NCI-H460 (cell line): ENCODE measurements at places on chromosomes 5 and 9. TPM values are rescaled to one million over a fixed set of nuclear protein-coding genes. Genes with fewer than 3 reads are reported as not detected.

The INSL4 gene
- 3.3 and 4.6 TPM in 2 replicates for total RNA-seq

The PDZD2 gene
- not detected in 2 replicates for total RNA-seq

The OR13C2 gene
- not detected in 2 replicates for total RNA-seq

The PCDHGB6 gene
- total RNA-seq = 0.55 and 0.62 TPM in 2 replicates

The PLAC8L1 gene
- not detected in 2 replicates for total RNA-seq

The TGFBI gene
- 1,239 and 1,373 TPM in 2 replicates for total RNA-seq

The IFNA13 gene
- total RNA-seq = not detected in 2 replicates

The CDH18 gene
- 0.84 and 1.8 TPM in 2 replicates for total RNA-seq

The SOX30 gene
- total RNA-seq = not detected in 2 replicates

The PFN3 gene
- not detected in 2 replicates for total RNA-seq

The CCDC192 gene
- total RNA-seq = not detected in 2 replicates

The SLC1A1 gene
- total RNA-seq = 0.10 TPM in 1 of 2 replicates, not detected in the other

The FCHSD1 gene
- 12.3 and 15.9 TPM in 2 replicates for total RNA-seq

The TAS2R1 gene
- total RNA-seq = not detected in 2 replicates

The SEMA6A gene
- total RNA-seq = 0.32 and 0.94 TPM in 2 replicates

The SLC46A2 gene
- total RNA-seq = not detected in 2 replicates

The PCDHA7 gene
- 0.15 TPM in 1 of 2 replicates, not detected in the other for total RNA-seq

The TNFAIP8 gene
- 27.3 and 35.2 TPM in 2 replicates for total RNA-seq
